ENCODE measurements at places on chromosomes 4 and X. TPM values are rescaled to one million over a fixed set of nuclear protein-coding genes. Genes with fewer than 3 reads are reported as not detected.
A peak's percentile ranks its signal among the peaks of the same experiment; 100 is the strongest.

H2BW2 gene
- total RNA-seq: not detected

GRCh38 chrX:119512146-119512800 lies 44.0 kb downstream of the SLC25A5 start:
- H3K4me3 ChIP-seq: no peak overlapping the region
- H3K27me3 ChIP-seq: no peaks in the 10 kb centered on the region
- H3K4me1 ChIP-seq: no peaks in the 10 kb centered on the region
- DNase-seq: peak; percentile 32

GRCh38 chrX:69991685-69992084 lies 58.1 kb downstream of the AWAT2 start:
- no peaks in the 10 kb centered on the region for H3K27me3 ChIP-seq
- H3K4me3 ChIP-seq: no peak overlapping the region
- H3K36me3 ChIP-seq: no peaks in the 10 kb centered on the region
- H3K27ac ChIP-seq: no peak overlapping the region
- DNase-seq: no peak

DNA sequence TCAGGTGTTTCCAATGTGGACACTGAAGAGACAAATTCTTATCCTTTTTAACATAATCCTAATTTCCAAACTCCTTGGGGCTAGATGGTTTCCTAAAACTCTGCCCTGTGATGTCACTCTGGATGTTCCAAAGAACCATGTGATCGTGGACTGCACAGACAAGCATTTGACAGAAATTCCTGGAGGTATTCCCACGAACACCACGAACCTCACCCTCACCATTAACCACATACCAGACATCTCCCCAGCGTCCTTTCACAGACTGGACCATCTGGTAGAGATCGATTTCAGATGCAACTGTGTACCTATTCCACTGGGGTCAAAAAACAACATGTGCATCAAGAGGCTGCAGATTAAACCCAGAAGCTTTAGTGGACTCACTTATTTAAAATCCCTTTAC lies 18.6 kb downstream of the TLR7 start:
- no peak overlapping the region for H3K4me3 ChIP-seq
- no peaks in the 10 kb centered on the region for H3K4me1 ChIP-seq
- H3K27ac ChIP-seq: no peak overlapping the region
- DNase-seq: no peak
- no peaks in the 10 kb centered on the region for H3K27me3 ChIP-seq

All from astrocyte (in vitro differentiated cells and primary cell).